ENCODE measurements at places on chromosomes 3 and 15.

GRCh38 chr3:140386357-140387100 lies 291.3 kb upstream of the TRIM42 start:
- DNase-seq, result no peak

GRCh38 chr3:121836064-121836463 lies 1.1 kb downstream of the EAF2 start:
- no peak for DNase-seq

- no peak for DNase-seq
These were observed 30.8 kb downstream of the BOC start for GRCh38 chr3:113242096-113242581.

DNA sequence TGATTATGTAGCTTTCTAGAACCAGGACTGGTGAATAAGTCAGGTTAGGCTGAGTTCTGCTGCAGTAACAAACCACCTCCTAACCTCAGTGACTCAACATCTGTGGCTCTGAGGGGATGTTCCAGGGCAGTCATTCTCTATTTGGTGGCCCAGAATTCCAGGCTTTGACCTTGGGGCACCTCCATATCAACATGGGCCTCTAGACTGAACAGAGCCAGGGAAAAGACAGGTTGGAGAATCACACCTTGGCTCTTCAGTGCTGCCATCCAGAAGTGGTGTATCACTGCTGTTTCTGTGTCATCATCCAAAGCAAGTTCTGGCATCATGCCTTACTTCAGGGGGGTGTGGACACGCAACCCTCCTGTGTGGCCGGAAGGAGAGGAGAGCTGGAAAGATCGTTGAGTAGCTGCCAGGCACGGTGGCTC lies 15.3 kb downstream of the ZBTB47 start:
- no peak for DNase-seq

GRCh38 chr3:150069633-150070032 lies 98.9 kb upstream of the PFN2 start:
- DNase-seq, result no peak

GRCh38 chr3:170614214-170614966 lies 28.5 kb upstream of the SLC7A14 start:
- no peak for DNase-seq

- no peak for DNase-seq
These were observed 97.6 kb downstream of the LSM3 start for GRCh38 chr3:14275962-14276909.

DNA sequence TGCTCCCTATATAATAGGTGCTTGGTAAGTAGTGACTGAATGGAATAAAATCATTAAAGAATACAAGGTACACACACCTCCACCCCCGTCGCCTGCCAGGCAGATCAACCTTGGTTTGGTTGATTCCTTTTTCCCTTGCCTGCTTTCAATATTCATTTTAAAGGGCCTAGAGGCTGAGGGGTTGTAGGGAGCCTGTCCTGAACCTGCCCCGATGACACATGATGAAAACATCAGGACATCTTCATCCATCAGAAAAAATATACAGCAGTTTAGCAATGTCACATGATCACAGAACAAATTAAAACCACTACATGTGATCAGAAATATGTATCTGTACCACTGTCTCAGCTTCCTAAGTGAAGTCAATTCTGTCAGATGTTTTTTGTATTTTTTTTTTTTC lies 588.9 kb downstream of the FOXP1 start:
- DNase-seq, result no peak

DNA sequence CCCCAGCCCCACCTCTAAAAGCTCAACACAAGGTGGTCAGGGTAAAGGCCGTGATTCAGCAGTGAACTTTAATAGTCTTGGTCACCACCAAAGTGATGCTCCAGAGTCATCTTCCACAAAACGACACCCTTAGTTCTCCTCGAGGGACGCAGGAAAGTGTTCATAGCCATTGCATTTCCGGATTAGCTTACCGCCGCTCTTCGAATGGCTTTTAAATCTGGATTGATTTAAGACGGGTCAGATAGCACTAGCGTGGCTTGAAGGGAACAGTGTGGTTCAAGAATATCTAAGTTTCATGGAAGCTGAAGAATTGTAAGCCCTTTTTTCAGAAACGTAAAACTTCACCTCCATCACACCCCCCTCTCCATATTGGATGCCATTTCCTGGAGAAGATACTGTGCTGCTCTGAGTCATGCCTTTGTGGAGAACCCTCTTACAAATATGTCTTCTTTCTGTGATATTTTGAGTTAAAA lies 829 bp downstream of the RNF7 start:
- DNase-seq, result peak; percentile 6

DNA sequence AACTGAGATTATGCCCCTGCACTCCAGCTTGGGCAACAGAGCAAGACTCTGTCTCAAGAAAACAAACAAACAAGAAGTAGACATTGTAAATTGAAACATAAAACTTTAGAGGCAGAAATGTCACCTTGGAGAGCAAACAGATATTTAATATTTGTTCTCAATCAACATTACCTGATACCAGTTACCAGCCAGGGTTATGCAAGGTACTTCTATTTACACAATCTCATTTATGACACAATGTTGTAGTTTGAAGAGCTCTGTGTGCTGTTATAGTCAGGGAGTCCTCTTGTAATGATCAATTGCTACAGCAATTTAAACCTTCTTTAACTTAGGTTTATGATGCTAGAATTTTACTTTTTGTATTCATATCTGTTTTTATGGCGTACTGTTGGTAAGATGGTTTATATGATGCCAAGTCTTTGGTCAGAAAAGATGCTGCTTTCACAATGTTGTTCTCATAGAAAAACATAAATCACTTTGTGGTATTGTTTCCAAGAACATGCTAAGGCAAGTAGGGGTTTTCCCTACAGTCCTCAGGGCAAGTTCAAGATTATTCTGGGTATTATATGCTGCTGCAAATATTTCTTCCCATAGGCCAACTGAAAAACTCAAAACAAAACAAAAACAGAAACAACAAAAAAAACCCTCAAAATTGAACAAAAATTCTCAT lies 173.5 kb downstream of the TNIK start:
- DNase-seq, result no peak

DNA sequence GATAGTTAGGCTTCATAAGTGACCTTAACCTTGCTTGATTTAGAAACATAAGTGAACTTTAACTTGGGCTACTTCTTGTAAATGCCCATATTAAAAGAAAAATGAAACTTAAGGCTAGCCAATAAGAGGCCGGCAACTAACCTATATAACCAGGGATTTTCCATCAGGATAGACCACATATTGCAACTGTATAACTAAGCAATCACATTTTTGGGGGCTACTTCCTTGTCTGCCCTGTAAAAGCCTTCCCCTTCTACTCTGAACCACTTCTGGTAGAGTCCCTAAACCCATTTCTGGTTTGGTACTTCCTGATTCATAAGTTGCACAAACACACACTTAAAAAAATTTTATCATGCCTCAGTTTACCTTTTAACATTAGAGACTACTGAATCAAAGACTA lies 150.9 kb upstream of the UBE2E2 start:
- DNase-seq, result no peak

- no peak for DNase-seq
These were observed 92.8 kb upstream of the DCBLD2 start for GRCh38 chr3:98994128-98994762.

GRCh38 chr15:26661748-26662147 lies 111.1 kb downstream of the GABRB3 start:
- DNase-seq, result no peak

GRCh38 chr3:46304739-46305138 lies 49.2 kb upstream of the CCR2 start:
- DNase-seq, result no peak

DNA sequence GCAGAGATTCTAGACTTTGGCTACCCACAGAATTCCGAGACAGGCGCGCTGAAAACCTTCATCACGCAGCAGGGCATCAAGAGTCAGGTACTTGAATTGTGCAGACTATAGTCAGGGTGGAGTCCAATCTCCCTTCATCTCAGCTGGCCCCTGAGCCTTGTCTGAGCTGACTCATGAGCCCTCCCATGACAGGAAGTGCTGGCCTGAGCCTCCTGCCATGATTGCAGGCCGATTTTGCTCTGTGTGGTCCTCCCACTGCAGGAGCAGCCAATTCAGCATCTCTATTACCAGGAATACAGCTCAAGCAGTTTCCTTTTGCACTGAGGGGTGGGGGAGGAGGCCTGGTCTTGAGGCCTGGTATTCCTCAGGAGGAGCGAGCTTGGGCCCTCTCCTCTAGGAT lies 5.5 kb downstream of the AP2M1 start:
- no peak for DNase-seq

- DNase-seq, result no peak
These were observed 4.2 kb downstream of the RPL15 start for GRCh38 chr3:23921052-23921511.

- no peak for DNase-seq
These were observed 8.0 kb upstream of the MESP2 start for GRCh38 chr15:89768071-89768500.

GRCh38 chr15:67070150-67070549 lies 4.7 kb downstream of the SMAD3 start:
- no peak for DNase-seq

DNA sequence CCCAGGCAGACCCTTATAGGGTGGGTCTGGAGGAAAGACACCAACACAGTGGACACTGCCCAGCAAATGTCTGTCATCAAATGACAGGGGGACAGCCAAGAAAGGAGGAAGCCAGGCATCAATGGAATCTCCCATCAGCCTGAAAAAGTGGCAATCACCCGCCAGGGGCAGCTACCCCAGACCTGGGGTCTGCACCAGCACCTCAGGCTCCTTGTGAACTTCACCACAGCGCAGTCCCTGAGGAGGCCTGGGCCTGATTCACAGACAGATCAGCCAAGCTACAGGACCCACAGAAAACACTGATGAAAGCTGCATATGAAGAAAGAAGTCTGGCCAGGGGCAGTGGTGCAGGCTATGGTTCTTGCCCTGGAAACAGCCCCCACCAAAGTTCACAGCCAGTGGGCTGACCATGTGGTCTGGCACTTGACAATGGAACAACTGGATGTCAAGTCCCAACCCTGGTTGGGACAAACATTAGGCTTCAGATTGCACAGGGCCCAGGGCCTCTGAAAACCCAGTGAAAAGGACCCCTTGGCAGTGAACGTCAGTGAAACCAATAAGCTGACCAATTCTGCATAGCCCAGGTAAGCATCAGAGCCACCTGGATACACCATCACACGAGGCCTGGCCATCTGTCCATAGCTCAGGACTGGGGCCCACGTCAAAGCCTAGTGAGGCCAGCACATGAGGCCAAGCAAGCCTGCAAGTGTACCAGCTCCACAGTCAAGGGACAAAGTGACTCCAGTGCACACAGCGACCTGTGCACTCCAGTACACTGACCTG lies 29.1 kb downstream of the ALS2CL start:
- no peak for DNase-seq

- no peak for DNase-seq
These were observed 87.6 kb downstream of the LRIG1 start for GRCh38 chr3:66413151-66413751.

GRCh38 chr3:183142199-183142598 lies 20.3 kb downstream of the LAMP3 start:
- no peak for DNase-seq

- no peak for DNase-seq
These were observed 3.9 kb upstream of the RNU6-1 start for GRCh38 chr15:67843571-67844387.

DNA sequence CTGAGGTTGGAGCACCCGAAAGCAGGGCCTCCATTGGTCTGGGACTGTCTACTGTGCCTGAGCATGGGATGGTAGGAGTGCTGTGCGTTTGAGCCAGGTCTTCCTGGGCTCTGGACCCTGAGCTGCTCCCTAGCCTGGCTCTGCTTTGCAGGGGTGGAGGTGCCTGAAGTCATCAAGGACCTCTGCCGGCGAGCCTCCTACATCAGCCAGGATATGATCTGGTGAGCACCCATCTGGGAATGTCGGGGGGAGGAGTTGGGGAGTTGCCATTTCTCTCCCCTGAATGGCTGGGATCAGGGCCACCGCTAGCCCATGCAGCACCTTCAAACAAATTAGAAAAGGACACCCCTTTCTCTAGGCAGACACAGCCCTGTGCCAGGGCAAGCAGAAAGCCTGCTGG lies 20.7 kb downstream of the DUOX1 start:
- DNase-seq, result no peak

DNA sequence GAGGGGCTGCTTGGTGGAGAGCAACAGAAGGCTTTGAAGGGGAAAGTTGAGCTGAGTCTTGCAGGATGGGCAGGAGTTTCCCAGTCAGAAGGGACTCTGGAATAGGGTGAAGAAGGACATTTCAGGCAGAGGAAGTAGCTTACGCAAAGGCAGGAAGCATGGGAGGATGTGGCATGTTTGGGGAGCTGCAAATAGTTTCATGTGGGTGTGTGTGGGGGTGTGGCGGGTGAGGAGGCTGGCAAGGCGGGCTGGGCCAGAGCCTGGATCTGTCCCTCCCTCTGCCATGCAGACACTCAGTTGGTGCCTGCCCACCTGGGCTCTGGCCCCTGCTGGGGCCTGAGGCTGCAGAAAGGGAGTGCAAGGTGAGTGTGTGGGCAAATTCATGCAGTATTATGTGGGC lies 10.4 kb downstream of the TEX264 start:
- DNase-seq, result no peak

All from stimulated activated CD4-positive, alpha-beta T cell treated with anti-CD3 and anti-CD28 coated beads, Interleukin-15, amount 100 ng/mL, for 48 hours (primary cell).